ENCODE measurements at places on chromosomes 6 and 20.
A peak's percentile ranks its signal among the peaks of the same experiment; 100 is the strongest.

GRCh38 chr6:34673064-34673463, 23.5 kb downstream of the ILRUN start:
- no peak for DNase-seq

- DNase-seq: no peak
Measured at GRCh38 chr20:388034-388994, 7.8 kb downstream of the TRIB3 start.

GRCh38 chr6:106178900-106179299, 92.8 kb downstream of the PRDM1 start:
- no peak for DNase-seq

DNA sequence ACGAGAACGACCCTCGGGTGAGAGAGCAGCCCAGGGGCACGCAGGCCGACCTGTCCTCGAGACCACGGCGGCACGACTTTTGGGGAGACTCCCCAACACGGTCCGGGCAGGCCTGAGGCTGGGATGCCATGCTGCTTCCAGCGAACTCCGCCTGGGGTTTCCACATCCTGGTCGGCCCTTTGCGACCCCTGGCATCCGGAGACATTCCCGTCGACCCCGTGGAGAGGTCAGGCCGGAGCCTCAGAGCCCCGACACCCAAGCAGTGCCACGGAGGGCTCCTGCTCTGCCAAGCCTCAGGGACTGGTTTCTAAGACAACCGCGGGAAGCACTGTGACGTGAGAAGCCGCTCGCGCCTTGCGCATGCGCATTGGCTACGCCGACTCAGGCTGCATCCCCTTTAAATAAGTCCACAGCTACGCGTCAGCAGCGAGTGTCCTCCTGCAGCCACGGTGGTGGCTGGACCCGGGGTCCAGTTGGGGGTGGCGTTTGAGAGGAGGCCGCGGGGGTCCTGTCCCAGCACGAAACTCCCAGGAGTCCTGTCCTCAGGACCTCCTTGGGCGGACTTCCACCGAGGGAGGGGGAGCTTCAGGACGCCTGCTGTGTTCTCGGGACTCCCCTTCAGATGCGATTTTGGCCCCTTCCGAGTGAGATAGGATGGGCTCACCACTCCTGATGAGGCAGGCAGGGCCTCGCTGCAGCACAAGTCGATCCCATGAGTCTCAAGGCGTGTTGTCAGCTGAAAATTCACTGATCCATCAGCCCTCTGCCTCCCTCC, 1089.3 kb upstream of the DEFB115 start:
- no peak for DNase-seq

GRCh38 chr6:126091466-126091865, 105.1 kb downstream of the TRMT11 start:
- DNase-seq: no peak

GRCh38 chr6:168585441-168585840, 144.5 kb downstream of the SMOC2 start:
- DNase-seq: no peak

DNA sequence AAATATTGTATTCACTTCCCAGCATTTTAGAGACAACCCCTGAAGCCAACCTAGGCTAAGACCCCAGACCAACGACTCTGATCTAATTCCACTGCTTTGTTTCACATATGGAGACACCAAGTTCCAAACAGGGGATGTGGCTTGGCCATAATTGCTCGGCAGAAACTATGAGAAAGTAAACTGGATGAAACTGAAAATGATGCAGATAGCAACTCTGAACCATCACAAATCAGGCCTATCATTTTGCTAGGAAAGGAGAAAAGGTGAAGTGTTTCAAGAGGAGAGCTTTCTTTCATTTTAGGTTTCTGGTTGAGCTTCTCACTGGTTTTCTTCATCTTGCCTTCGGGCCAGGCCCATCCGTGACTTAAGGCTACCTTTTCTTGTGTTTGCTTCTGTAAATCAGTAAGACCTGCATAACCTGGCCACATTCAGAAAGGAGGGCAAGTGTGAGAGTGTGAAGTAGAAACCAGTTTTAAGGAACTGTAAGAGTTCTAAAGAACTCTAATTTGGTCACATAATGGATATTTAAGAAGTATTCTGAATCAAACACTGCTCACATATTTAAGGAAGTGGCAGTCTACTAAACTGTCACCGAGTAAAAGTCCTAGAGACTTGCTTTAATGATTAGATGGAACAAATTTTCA, 105.8 kb downstream of the BACH2 start:
- no peak for DNase-seq

DNA sequence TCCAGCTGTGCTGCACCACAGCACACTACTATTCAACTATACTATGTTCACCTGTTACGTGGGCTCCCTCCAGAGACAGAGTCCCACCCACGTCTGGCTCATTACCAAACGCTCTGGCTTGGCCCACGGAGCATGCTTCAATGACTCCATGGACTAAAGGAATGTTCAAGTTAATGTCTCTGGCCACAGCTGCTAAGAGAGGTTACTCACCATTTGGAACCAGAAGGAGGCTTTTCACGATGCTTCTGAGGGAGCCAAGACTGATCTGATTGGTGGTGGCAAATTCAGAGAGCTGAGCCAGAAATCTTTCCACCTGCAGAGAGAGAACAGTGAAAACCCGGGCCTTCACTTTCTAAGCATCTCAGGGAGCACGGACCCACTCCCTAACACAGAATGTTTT, 15.6 kb downstream of the COMMD7 start:
- no peak for DNase-seq

DNA sequence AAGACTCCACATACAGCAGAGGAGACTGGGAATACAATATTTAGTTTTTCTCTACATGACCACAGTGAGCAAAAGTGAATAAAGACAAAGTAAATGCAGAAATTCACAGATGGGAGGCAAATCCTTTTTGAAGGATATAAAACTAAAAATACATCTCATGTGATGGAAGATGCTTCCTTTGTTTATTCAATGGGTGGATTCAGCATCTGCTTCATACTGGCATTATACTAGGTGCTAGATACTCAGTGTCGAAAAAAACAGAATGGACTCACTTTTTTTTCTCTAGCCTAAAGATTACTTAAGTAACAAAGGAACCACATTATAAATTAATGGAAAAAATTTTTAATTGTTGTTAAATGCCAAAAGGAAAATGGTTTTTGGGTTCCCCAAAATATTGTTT, 216.2 kb downstream of the TRDN start:
- no peak for DNase-seq

DNA sequence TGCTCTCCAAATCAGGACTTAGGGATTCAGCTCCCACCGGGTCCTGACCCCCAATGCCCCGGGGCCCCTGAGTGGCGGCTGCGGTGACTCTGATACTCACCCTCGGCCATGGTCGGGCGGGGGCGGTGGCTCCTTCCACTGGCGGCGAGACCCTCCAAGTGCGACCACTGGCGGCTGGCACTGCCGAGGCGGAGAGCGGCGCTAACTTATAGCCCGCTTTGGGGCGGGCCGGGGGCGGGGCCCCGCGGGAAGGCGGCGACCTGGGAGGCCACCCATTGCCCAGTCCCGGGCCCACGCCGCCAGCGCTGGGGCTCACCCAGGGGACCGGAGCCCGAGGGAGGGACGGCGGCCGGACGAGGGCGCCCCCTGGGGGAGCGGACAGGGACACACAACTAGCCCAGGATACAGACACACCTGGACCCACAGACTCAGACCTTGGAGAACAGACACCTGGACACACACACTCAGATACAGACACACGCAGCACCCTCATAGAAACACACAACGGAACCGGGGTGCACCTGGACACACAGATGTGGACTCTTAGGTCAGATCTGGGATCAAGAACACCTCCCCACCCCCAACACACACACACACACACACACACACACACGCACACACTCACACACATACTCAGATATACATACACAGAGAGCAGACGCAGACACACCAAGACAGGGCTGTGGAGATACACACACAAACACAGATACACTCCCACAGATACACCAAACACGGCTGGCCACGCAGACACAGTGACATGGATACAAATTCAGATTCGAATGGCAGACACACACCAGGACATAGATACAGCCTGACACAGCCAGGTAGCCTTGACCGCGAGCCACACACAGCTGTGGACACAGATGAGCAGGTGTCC, at the start of gene TGM2:
TGM2 (minus strand) TSS at position 182 of the 877 bp plus-strand sequence; CDS start at position 110, 72 bp downstream.
- DNase-seq: peak; percentile 76

DNA sequence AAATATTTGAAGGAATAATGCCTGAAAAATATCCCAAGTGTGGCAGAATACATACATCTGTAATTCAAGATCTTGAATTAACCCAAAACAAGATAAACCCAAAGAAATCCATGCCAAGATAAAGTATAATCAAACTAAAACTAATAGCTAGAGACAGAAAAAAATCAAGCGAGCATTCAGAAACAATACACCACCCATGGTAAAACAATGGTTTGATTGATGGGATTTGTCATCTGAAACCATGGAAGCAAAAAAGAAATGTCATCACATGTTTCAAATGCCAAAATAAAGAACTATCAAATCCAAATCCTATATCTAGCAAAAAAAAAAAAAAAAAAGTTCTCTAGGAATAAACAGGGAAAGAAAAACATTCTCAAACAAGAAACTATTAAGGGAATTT, 5.1 kb upstream of the DEFB127 start:
- no peak for DNase-seq

GRCh38 chr6:225907-226306, 66.4 kb upstream of the DUSP22 start:
- DNase-seq: no peak

DNA sequence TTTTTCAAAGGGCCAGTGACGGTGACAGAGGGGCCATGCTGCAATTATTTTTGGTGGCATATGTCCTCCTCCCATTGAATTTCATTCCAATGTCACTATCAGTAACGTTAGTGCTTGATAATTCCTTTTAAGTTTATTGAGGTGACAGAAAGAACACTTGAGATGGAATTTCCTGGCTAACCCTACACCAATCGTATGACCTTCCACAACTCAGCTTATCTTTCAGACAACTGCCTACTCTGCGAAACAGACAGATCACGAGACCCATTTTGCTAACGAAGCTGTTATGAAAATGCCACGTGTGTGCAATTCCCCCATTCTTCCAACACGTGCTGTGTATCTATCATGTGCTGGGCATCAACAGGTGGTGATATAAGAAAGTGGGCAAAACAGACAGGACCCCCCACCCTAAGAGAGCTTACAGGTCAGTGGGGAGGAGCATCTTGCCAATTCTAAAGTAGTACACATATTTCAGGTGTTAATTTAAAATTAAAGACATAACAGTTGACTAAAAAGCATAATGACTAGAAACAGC, 113.0 kb downstream of the IRF4 start:
- DNase-seq: no peak

DNA sequence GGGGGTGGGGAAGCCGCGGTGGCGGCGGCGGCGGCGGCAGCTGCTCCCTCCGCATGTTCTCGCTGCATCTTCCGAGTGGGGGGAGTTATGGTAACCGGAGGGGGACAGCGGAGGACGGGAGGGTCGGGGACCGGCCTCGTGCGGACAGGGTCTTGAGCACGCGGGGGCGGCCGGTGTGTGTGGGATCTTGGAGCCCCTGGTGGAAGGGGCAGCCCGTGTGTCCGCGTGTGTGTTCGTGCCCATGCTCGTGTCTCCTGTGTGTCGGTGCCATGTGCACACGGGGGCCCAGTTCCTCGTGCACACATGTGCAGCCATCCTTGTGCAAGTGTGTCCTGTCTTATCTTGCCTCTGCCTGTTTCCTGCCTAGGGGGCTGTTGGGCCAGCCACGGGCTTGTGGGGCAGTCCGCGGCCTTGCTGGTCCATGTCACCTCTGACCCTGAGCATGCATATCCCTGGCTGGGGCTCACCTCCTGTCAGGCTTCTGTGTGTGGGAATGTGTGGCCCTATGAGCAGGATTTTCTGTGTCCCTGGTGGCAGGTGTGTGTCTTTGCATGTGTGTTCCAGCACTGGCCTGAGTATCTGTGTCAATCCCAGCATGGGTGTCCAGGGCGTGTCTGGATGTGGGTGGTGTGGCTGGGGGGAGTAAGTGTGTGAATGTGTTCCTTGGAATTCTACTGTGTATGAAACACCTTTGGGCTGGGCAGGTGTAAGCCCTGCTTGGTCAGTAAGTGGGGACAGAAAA, 8.5 kb downstream of the SYNGAP1 start:
- peak; percentile 93 for DNase-seq

- DNase-seq: no peak
Measured at GRCh38 chr6:105372142-105372848, 30.6 kb downstream of the PREP start.

DNA sequence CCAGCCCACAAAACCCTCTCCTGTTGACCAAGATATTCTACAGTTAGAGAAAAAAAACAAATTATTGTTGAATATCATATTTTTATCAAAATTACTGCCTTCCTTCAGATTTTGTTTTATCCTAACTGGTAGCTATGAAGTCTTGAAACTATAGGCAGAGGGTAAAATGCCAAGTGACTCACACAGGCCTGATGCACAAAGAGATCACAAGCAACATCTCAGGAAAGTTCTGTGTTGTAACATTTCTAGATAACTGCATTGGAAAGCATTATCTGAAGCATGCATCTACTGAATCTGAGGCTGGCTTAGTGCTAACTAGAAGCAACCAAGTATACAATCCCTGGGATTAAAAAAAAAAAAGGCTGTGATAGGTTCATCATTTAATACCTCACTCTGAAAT, 134.2 kb downstream of the PKHD1 start:
- DNase-seq: no peak

- DNase-seq: no peak
Measured at GRCh38 chr6:44179648-44180047, 21.0 kb downstream of the CAPN11 start.

DNA sequence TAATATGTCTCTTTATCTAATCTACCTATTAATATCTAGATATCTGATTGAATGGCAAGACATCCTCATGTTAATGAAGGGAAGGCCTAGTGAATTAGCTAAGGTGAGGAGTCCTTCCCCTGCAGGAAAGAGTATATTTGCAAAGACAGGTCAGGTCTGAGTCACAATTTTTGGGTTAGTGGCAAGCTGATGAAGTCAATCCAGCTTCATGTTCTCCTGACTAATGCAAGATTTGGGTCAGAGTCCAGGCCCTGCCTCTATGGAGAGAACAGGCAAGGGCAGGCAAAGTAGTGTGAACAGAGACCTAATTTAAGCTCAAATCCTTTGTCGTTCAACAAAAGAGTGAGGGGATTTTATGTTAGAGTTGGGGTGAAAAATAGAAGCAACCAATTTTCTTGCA, 496.7 kb downstream of the BMP2 start:
- no peak for DNase-seq

- no peak for DNase-seq
Measured at GRCh38 chr6:108806171-108806570, 42.1 kb upstream of the ARMC2 start.

GRCh38 chr6:100484474-100484873, 19.8 kb upstream of the SIM1 start:
- no peak for DNase-seq
